Activated T-cell treated with anti-CD3 and anti-CD28 coated beads, Interleukin-2, amount 50 U/mL, for 48 hours (primary cell): ENCODE measurements at places on chromosomes 6 and 20.

DNA sequence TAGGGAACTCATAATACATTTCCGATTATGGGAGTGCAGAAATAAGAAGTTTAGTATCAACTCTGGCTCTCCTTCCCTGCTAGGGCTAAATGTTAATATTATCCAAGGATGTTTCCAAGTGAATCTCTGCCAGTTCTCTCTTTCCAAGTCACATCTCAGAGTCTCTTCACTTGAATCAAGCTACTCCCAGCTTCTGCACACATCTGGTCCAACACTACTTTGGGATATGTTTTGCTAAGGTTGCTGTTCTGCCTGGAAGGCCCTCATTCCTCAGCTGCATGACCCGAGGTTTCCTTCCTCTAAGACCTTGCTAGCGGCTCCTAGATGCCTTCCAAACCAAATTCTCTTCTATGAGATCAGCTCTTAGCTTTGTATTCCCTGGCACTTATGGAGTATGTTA lies 331.8 kb downstream of the GJA1 start:
- no peak for DNase-seq

DNA sequence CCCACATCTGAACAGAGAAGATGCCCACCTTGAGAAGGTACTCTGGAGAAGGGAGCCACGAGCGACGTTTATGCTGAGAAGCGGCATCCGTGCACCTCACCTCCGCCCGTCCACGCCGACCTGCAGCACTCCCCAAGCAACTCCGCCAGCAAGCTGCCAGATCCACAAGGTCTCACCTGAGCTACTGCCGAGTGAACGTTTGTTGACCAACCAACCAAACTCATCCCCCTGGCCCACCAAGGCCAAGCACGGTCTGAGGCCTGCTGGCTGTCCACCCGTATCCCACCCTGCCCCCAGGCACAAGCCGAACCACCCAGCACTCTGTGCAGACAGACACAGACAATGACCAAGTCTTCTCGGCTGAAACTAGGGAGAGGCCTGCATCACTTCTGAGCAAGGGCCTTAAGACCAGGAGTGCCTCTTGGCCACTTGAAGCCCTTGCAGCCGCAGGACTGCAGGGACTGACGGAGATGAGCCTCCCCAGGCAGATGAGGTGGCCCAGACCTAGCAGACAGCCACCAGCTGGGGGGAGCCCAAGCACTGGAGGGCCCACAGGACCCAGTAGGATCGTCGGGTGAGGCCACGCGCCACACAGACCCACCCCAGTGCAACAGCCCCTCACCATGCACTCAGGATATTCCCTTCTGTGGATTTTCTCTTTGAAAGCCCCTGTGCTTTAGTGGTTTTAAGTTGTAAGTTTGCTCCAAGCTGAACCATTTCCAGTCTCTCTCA lies 12.1 kb downstream of the TAF4 start:
- no peak for DNase-seq

- no peak for DNase-seq
These were observed 20.8 kb downstream of the TMEM14A start for GRCh38 chr6:52691718-52692117.

GRCh38 chr20:33679758-33680485 lies 5.7 kb upstream of the NECAB3 start:
- peak; percentile 65 for DNase-seq

- peak; percentile 21 for DNase-seq
These were observed 2.7 kb upstream of the MEI4 start for GRCh38 chr6:77650098-77650663.

DNA sequence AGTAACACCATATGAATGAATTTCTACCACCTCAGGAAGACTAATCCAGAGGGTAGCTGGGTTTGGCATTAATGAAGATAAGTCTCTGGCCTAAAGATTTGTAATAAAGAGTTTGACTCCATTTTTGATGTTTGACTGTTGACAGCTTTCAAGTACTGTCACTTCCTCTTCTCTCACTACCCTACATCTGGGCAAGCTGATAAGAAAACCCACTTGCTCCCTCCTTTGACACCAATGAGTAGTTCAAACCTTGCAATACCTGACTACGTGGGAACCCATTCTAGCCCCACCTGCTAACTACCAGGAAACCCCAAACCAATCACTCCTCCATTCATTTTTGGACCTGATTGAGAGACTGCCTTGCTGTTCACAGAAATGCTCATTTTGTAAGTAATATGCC lies 621.5 kb downstream of the TENT5A start:
- no peak for DNase-seq

DNA sequence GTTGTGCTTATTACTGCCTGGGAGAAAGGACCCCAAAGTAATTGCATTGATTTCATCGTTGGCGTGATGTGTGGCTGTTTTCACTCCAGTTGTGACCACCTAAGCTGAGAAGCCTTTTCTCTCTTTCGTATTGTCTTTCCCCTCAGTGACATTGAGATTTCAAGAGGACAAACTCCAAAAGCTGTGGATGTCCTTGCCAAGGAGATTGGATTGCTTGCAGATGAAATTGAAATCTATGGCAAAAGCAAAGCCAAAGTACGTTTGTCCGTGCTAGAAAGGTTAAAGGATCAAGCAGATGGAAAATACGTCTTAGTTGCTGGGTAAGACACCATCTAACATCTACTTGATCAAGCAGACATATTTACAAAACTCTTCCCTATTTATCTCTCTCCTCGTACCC lies 60.5 kb downstream of the MTHFD1L start:
- no peak for DNase-seq
